GM23248 (cell line): ENCODE measurements at places on chromosomes 16 and 17. TPM values are rescaled to one million over a fixed set of nuclear protein-coding genes. Genes with fewer than 3 reads are reported as not detected.
A peak's percentile ranks its signal among the peaks of the same experiment; 100 is the strongest.

Gene SLFN12L
- polyA plus RNA-seq = not detected in 2 replicates

GRCh38 chr17:77465358-77466041 lies 324.7 kb downstream of the SEC14L1 start:
- no peaks in the 10 kb centered on the region for H3K36me3 ChIP-seq
- H3K27ac ChIP-seq = peak overlapping the region; percentile 41
- peaks cover 20% of the 10 kb centered on the region for H3K4me1 ChIP-seq
- no peak overlapping the region for H3K4me3 ChIP-seq

DNA sequence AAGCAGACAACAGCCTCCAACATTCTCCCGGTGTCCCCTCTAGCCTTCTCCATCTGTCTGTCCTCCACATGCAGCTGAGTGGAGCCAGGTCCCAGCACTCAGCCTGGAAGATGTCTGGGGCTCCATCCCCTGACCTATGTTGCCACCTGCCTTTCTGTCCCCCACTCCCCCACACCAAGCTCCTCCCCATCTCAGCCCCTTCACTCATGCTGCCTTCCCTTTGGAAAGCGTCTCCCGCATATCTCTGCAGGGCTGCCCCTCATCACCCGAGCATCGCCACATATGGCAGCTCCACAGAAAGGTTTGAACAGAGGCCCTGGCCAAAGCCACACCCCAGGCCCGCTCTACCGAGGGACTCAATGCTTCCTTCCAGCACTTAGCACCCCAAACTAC lies 24.2 kb downstream of the NSMCE1 start:
- H3K4me3 ChIP-seq = no peak overlapping the region
- H3K27me3 ChIP-seq = no peaks in the 10 kb centered on the region
- H3K36me3 ChIP-seq = no peaks in the 10 kb centered on the region
- H3K4me1 ChIP-seq = peaks cover 52% of the 10 kb centered on the region

DNA sequence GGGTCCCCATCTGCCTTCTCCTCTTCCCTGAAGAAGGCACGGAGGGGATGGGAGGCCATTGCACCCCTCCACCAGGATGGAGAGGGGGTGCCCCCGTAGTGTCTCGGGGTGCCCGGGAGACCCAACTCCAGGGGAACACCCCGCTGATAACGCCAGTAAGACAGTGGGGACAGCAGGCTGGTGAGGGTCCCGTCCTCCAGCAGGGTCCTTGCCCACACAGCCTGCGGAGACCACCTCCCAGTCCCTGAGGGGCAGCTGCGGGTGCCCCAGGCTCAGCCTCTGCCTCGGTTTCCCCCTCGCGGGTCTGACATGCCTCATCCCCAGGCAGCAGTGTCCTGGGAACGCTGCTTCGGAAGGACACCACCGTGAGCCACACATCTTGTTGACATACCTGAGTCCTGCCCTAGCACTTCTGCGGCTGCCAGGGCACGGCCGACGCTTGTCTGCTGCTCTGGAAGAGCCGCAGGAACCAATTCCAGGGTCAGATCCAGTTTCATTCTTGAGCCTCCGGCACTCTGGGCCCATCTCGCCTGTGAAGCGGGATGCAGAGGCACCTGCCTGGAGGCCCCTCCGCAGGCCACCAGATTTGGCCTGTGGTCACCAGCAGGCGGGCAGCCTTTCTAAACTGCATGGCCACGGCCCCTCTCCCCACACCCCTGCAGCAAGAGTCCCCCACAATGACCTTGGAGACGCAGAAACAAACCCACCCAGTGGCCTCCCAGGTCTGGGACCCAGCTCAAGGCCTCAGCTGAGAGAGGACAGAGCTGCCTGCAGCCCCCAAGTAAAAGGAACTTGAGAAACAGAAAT lies 39.9 kb upstream of the ZC3H18 start:
- no peaks in the 10 kb centered on the region for H3K36me3 ChIP-seq
- peaks cover 4% of the 10 kb centered on the region for H3K4me1 ChIP-seq
- DNase-seq = no peak

- no peaks in the 10 kb centered on the region for H3K36me3 ChIP-seq
- no peaks in the 10 kb centered on the region for H3K27me3 ChIP-seq
- no peak for DNase-seq
Observed at GRCh38 chr17:81250286-81251093, 11.4 kb downstream of the NDUFAF8 start.

- H3K27ac ChIP-seq = no peak overlapping the region
- peaks cover 29% of the 10 kb centered on the region for H3K4me1 ChIP-seq
- DNase-seq = peak; percentile 50
- no peak overlapping the region for H3K4me3 ChIP-seq
Observed at GRCh38 chr16:10951026-10951425, 6.7 kb downstream of the CLEC16A start.

Gene CHCT1
- polyA plus RNA-seq = not detected in 2 replicates

- H3K4me3 ChIP-seq = no peak overlapping the region
- H3K27me3 ChIP-seq = no peaks in the 10 kb centered on the region
- H3K36me3 ChIP-seq = no peaks in the 10 kb centered on the region
Observed at GRCh38 chr17:58669853-58670252, 22.0 kb downstream of the TEX14 start.

Gene YPEL2
- polyA plus RNA-seq = 9.0 and 9.6 TPM in 2 replicates
